ENCODE measurements at places on chromosomes 5 and 9.

DNA sequence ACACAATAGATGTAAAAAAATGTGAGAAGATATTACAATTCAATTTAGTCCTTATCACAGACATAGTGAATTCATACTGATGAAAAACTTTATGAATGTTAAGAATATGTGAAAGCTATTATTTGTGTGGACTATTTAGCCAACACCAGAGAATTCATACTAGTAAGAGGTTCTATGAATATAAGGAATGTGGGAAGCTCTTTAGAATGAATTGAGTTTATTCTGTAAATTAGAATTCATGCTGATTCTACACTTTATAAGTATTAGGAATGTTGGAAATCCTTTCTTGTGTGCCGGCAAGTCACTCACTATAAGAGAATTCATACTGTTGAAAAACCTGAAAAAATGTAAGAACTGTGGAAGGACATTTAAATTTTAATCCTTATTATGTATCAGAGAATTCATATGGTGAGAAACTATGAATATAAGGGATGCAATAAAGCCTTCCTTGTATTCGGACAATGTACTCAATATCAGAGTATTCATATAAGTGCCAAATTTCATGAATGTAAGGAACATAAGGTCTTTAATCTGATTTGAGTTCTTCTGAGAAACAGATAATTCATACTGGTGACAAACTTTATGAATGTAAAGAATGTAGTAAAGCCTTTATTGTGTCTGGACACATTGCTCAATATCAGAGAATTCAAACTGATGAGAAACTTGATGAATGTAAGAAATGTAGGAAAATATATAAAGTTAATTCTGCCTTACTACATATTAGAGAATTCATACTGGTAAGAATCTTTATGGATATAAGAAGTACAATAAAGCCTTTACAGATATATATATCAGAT, 21.6 kb upstream of the PCDHA1 start:
- DNase-seq = no peak

DNA sequence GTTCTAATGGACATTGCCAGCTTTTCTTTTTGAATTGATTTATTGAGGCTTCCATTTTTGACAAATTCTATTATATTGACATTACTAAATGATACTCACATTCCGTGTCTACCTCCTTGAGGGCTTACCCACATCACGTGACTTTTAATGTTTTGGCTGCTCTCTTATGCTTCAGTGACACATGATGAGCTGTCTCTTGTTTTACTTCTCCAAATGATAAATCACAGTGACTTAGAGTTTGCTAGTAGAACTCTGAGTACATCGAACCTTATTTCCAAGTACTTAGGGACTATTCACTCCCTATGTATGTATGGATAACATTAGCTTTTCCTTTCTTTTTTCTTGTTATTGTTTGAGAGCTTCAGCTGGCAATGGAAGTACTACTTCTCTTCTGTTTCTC, 169.8 kb upstream of the KCNN2 start:
- DNase-seq = no peak

DNA sequence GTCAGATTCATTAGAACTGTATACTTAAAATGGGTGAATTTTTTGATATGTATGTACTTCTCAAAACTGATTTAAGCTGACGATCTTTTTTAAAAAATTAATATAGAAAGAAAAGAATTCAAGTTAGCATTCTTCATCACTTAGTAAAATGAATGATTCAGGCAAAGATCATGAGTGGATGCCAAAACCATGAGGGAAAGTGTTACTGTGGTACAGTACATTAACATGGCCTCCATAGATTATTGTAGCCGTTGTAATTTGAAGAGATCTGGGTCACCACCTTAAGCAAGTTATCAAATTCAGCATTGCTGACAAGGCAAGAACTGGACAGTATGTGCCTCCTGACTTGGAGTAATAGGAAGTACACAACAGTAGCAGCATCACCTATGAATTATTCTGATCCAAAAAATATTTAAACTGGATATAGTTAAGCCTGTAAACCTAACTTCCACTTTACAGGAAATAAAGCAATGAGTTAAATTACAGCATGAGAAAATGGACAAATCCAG, 29.7 kb downstream of the C9orf85 start:
- DNase-seq = no peak

DNA sequence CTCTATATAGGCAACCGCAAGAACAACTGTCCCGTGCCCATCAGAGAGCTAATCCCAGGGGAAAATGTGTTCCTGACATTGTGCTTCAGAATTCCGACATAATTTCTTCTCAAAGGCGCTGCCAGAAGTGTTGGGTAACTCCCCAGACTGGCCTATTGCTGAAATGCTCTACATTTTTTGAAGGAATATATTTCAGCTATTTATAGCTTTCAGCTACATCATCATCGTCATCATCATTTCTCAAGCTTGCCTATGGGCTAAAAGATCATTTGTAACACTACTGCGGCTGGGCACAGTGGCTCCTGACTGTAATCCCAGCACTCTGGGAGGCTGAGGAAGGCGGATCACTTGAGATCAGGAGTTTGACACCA, 49.7 kb downstream of the MYO10 start:
- no peak for DNase-seq

DNA sequence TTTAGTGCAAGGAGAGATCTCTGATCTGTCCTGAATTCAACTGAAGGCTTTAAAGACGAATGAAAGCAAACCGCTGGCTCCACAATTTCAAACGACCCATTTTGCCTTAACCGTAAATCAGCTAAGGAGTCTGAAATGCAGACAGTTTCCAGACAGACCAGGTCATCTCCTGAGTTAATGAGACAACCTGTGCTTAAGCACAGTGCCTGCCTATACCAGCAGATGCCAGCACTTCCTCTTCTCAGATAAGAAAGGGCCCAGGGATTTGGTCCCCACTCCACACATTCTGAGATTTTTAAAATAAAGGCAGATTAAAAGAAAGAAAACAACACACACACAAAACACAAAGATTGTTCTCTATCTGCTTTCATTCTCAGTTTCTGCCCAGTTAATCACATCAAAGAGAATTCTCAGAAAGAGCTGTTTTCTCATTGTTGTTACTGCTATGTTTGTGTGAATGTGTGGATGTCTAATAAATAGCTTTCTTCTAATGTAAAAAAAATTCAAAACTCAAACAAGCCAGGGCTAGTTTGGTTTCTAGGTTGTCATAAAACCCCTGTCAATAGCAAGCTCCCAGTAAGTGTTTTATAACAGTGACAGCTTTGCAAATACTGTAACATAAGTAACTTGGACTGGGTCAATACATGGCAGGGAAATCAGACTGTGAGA, 157.7 kb upstream of the SLC24A2 start:
- peak; percentile 9 for DNase-seq

DNA sequence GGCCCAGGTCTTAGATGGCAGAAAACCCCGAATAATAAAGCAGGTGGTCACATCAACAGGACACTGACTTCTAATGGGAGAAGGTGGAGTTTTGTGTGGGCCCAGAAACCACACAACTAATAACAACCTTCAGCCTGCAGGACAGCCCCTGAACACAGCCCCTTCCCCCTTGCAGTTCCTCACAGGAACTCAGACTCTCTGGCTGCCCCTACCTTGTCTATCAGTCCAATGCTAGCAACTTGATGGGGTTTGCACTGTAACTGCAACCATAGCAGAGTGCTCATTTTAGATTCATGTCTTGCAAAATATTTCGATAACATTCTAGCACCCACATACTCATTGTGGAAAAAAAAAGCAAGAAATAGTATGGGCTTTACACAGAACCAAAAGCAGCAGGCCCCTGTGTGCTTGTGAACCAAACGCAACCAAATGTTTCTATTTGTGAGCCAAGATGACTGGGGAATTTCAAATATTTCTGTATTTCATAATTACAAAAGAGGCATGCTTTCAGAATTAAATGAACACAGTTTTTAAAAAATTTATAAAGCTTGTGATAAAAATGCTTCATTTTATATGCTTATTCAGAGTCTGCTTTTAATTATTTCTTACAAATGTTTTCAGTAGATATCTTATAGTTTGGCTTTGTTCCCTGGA, 62.7 kb upstream of the PDE4D start:
- DNase-seq = no peak

DNA sequence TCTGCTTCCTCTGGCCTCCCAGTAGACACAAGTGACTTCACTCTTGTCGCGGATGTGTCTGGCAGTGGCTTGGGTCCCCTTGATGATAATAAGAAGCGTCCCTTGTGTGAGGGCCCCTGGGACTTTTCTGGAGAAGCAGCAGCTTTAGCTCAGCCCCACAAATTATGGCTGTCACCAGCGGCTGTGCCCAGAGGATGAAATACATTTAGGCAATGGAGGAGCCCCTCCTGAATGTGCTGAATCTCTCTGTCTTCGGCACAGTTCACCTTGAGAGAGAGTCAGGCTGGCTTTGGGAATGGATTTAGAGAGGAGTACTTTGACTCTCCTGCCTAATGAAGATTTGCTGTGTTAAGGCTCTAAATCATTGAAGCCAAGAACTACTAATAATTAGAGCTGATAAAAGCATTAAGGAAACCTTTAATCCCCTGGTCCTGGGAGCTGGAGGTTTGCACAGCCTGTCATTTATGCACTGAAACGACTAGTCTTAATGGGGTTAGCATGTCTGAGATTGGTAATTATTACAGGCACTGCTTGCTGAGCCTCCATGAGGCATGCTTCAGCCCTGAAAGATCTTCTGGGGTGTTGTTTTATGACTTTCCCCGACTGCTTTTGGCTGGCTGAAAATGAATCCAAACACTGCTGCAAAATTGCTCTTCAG, 127.0 kb downstream of the TENT4A start:
- no peak for DNase-seq

DNA sequence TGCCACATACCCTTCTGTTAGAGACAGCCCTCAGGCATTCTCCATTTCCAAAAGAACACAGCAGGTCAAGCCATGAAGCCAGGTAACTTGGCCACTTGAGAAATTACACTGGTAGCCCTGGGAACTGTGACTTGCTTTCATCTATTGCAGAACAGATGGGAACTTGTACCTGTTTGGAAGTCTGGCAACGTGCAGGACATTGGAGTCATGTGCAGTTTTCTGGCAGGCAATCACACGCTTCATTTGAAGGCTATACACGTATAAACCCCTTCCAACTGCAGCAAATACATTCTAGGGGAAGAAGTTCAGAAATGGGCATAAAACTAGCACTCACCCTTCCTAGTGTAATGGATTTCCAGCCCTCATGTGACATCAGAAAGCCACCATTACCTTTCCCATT, 54.0 kb downstream of the WDR41 start:
- no peak for DNase-seq

DNA sequence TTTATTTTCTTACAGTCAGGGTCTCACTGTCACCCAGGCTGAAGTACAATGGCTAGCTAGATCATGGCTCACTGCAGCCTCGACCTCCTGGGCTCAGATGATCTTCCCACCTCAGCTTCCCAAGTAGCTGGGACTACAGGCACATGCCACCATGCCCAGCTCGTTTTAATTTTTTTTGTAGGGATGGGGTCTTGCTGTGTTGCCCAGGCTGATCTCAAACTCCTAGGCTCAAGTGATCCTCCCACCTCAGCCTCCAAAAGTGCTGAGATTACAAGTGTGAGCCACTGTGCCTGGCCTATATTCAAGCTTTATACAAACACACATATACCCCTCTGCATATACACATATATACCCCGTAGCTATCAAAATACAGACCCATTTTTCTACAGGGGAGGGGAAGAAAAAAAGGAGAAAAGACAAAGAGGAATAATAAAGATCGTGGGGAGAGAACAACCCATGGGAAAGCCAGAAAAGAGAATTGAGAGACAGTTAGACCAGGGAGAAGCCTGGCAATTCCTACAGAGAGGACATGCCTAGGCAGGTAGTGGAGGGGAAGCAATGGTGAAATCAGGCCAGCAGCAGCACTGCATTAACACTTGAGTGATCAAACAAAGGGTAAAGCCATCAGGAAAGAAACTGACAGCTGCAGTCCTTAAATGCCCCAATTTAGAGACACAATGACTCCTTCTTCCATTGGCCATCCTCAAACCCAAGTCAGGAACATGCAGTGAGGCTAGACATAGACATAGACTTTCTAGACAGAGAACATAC, 102.7 kb downstream of the EFNA5 start:
- DNase-seq = peak; percentile 82

DNA sequence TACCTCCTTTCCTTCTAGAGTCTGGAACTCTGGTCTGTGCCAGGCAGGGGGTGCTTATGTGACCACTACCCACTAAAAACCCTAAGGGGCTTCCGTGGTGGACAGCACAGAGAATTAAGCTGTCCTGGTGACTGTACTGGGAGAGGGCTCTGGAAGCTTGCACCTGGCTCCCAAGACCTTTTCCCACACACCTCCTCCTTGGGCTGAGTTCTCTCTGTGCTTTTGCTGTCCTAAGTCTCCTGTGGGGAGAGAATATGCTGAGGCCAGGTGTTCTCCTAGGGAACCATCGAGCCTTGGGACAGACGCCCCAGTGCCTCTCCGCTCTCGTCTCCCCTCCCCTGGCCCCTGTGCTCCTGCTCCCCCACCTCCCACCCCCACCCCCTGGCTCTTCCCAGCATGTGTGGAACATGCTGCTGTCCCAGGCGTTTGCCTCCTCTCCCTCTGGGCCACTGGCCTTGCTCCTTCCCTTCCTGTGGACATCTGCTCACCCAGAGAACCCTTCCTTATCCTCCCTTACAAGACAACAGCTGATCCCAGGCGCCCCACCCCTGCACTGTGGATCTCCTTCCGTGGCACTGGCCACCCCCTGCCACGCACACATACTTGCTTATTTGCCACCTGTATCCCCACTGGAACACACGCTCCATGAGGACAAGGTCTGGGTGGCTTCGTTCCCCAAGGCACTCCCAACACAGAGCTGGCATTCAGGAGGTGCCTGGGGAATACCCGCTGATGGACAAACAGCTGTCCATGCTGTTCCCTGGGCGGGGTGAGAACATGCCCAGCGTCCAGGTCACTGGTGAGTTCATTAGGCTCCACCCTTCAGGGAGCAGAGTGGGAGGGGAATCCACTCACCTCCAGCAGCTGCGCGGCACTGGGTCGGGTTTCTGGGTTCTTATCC, 83.0 kb downstream of the STK10 start:
- DNase-seq = no peak

DNA sequence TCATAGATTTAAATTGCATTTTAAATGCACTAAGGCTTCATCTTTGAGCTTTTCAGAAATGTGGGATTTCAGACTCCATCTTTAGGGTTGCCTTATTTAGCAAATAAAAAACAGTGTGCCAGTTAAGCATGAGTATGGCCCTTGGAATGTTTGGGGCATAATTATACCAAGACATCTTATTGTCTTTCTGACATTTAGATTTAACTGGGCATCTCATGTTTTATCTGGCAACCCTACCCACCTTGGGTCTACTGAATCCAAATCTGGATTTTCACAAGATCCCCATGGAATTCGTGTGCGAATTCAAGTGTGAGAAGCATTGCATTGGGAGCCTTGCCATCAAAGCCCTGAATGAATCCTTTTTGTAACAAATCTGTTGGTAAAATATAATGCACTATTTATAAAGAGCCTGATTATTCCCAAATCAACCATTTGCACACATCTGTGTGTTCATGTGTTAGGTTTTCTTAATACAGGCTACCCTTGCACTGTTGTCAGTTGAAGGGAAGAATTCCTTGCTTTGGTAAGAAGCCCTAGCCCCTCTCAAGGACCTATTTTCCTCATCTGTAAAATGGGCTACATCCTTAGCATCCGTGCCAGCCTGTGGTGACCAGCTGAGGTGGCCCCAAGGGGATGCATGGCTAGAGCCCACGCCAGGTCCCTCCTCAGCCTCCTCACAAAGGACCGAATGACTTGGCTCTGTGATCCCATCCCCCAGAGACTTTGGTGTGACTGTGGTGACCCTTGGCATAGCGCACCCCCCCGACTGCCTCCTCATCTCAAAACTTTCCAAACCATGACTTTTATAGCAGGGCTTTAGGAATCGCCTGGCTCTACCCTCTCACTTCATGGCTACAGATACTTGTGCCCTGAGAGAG, 8.1 kb downstream of the GSN start:
- DNase-seq = no peak
